ENCODE measurements at places on chromosomes 16 and 17. TPM values are rescaled to one million over a fixed set of nuclear protein-coding genes. Genes with fewer than 3 reads are reported as not detected.

GRCh38 chr16:20094157-20094556, 20.5 kb upstream of the GPR139 start:
- no peak for DNase-seq

DNA sequence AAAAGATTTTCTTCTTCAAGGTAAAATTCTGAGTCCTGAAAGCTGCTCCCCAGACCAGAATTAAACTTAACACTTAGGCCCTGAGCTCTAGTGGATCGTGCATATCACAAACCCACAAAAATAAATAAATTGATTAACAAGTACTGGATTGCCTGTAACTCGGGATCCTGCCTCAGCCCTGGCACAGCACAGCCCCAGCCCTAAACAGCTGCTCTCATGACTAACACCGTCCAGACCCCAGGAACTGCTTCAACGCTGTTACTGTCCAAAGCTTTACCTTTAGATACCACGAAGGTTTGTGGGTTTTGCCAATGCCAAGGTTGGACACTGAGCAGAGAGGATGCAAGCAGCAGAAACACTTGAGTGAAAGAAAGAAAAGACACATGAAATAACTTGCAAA, 172.5 kb downstream of the COPRS start:
- DNase-seq = no peak

DNA sequence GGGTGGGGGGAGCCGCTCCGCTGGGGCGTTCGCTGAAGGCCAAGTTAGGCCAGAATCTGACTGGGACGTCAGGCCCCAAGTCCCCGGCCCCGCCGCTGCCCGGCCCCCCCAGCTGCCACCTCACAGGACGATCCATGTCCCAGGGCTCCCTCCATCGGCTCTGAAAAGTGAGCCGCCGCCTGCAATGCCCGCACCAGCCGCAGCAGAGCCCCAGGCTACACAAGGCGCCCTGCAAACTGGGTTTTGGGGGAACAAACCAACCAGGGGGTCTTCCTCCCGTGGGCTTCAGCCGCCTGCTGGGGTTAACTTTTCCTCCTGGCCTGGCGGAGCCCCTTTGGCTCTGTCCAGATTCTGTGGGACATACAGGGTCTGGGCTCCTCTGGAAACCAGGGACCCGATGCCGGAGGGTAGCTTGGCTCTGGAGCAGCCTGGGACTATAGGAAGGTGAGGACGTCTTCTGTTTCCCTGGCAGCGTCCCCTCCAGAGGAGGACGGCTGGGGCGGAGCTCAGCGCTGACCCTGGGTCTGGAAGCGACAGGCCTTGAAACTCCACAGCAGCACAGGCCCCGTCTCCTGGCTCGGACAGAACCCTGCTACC, 835 bp downstream of the NME4 start:
- no peak for DNase-seq

DNA sequence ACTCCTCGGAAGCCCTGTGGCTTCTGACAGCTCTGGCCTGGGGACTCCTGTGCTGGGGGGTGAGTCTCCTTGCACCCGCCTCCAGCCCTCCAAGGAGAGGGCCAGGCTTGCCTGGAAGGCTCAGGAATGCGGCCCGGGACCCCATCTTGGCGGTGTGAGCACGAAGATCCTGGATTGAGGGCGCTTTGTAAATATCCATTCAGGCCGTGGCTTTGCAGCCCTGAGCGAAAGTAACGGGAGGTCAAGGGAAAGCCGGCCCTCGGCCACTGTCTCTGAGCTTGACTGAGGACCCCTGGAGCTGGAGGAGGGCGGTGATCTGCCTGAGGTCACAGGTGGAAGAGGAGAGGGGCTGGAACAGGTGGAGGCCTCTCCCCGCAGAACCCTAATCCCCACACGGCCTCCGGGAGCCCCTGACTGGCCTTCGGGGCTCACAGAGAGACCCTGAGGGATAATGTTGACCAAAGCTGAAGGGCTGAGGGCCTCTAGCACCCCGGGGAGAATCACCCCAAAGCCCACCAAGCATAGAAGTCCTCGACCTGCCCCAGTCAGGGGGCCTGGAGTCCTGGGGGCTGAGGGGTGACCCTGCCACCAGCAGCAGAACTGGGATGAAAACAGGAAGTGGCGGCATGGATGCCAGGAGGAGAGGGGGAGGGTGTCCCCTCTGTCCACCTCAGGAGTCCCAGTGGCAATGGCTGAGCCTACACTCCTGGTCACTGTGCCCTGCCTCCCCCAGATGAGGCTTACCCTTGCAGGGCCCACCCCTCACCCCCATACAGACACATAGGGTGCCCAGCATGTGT, 8.3 kb upstream of the RASD1 start:
- DNase-seq = no peak

DNA sequence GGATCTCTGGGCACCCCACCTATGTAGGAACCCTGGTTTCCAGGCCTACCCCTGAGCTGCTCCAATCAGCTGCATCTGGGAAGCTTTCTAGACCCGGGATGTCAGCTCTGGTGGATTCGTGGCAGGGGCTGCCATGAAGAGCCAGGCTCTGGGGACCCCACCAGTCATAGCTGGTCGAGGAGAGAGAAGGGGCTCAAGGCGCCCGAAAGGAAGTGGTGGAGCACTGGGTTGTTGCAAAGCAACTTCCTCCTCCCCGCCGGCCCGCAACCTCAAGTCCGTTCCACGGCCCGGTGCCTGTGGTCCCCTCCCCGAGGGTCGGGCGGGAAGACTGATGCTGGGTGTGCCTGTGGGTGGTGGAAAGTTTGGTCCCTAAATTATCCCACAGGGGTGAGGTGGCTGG, 10.2 kb downstream of the TBKBP1 start:
- DNase-seq = no peak

DNA sequence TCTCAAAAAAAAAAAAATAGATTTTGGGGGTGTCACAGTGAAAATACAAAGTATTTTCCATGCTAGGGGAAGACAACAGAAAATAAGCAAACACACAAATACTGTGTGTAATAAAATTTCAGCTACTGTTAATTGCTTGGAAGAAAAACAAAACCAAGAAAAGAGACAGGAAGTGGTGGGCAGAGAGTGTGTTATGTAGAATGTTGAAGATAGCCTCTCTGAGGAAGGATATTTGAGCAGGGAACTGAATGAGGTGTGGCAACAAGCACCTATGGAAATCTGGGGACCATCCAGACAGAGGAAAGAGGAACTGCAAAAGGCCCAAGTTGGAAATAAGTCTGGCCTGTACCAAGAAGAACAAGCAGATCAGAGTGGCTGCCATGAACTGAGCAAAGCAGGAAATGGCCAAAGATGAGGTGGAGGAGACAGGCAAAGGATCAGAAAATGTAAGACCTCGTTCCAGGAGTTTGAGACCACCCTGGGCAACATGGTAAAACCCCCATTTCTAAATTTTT, 7.8 kb upstream of the USP31 start:
- no peak for DNase-seq

DNA sequence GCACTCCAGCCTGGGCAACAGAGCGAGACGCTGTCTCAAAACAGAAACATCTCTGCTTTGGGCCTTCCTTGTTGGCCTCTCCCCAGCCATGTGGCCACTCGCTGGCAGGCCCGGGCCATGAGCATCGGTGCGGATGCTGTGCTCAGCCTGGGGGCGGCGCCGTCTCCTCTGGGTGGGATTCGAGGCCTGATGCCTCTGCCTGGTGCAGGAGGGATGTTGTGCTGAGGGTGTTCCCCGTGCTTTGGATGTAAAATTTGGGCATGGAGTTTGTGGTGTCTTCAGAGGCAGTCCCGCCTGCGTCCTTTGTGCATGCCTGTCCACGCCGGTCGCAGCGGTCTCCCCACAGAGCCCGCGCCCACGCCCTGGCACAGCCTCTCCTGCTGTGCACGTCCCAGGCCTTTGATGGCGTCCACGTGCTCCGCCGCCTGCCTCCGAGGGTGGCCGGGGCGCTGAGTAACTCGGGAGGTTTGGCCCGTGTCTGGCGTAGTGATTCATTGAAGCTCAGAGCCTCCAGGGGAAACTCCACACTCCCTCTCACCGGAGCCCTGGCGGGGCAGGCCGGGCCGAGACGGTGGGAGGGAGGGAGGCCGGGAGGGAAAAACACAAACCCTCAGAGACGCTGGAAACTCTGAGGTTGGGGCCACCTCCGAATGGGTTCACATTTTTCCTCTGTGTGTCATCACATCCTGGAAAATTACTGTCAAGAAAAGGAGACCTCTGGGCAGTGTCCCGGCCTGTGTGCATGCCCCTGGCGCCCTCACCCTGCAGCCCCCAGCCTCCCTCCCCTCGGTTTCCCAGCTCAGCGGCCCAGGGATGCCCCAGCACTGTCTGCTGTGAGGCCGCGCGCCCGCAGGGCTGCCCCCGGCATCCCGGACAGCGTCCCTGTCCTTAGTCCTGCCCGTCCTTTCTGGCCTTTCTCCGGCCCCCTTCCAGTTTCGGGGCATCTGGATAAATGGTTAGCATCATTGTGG, 19.0 kb downstream of the CENPX start:
- DNase-seq = no peak

GRCh38 chr17:48543854-48544348, 1.0 kb downstream of the HOXB2 start:
- DNase-seq = no peak

DNA sequence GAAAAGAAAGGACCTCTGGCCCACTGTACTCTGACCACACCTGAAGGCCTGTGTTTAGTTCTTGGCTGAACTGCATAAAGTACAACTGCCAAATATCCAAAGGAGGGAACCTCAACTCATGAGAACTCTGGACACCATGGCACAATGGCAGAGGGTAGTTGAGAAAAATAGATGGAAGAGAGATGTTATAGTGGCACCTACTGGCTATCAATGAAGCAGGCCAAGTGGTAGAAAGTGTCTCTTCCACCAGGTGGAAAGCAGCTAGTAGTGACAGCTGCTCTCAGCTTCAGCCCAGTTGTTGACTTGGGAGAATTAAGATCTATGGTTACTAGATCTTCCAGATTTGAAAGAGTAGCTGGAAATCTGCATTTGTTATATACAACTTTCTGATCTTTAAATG, 3.2 kb downstream of the MED31 start:
- no peak for DNase-seq

- no peak for DNase-seq
Measured at GRCh38 chr16:30006095-30006473, 4.7 kb downstream of the DOC2A start.

DNA sequence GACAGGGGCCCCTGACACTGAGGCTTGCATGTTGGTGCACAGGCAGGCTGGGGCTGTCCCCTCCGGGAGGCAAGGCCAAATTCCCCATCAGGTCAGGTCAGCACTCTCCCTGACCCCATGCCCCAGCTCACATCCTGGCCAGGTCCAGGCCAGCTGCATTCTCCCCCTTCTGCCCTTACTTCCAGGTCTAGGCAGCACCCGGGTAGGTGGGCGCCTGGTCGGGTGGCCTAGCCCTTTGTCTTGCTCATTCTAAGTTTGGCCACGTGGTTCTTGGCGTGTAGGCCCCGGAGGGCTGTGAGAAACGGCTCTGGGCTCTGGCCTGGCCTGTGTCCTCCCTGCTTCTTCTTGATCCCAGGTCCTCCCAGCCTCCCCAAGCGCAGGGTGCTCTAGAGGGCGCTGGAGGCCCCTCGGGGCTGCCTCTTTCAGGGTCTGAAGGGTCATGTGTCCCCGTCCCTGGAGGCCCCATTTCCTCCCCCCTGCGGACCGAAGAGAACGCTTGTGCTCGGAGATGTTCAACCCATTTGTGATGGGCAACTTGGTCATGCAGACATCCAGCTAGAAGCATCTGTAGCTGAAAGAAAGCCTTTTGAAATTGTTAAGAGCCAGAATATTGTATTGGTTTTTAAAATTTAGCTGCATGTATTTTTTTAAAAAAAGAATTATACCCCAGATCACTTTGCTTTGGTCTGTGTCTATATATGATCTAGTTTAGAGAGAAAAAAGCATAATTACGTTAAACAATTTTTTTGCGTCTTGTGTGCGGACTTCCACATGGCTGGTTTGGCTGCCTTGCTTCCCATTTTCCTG, 6.7 kb downstream of the BAHCC1 start:
- no peak for DNase-seq

DNA sequence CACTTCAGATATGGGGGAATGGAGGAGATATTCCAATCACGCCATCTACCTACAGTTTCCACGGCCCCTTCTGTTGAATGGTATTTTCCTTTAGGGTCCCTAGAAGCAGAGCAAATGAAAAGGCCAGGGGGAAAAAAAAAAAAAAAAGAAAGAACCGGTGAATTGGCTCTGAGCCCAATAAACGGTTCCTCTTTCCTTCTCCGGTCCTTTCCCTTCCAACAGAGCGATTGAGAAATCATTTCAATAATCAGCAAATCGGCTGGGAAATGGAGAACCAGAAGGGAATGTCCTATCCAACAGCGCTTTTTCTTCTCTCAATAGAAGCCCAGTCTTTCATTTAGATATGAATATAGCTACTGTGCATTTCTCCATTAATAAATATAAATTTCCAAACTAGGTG, 26.8 kb upstream of the HOXB13 start:
- DNase-seq = no peak

GRCh38 chr17:63464691-63465236, 12.1 kb upstream of the ACE start:
- no peak for DNase-seq

GRCh38 chr17:50816771-50817751, 18.3 kb upstream of the WFIKKN2 start:
- DNase-seq = peak; percentile 53

DNA sequence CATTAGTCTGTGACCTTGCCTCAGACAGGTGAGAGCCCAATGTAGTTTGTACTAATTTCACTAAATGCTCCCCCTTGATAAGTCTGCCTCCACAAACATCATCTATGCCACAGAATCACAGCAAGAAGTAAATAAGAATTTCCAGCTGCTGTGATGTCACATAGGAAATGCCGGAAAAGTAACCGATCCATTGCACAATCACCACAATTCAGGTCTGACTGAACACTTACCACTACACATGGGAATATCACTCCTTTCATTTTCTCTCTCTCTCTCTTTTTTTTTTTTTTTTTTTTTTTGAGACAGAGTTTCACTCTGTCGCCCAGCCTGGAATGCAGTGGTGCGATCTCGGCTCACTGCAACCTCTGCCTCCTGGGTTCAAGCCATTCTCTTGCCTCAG, 79.0 kb upstream of the CDH11 start:
- no peak for DNase-seq

DNA sequence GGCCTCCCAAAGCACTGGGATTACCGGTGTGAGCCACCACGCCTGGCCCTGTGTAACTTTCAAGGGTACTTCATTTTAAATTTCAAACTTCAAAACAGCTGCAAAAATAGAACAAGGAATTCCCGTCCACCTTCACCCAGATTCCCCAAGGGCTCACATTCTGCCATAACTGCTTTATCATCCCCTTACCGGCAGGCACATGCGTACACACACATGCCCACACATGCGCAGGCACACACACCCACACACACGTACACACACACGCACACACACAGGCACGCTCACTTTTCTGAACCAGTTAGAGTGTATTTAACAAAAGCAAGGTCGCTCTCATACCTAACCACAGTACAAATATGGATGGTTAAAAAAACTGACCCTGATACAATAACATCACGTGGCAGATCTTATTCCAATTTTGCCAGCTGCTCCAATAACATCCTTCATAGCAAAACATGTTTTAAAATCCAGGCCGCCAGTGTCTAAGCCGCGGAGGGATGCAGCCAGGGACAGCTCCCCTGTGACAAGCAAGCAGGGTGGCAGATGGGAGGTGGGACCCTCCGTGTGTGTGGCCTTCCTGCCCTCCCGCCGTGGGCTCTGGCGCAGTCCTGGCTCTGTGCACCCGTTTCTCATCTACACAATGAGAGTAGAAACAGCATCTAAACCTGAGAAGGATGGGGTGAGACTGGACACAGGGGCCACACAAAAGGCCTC, 23.1 kb downstream of the PDIA2 start:
- DNase-seq = no peak

CBFA2T3 gene
- total RNA-seq = 0.80 TPM

TMEM235 gene
- not detected for total RNA-seq

ARHGAP23 gene
- not detected for total RNA-seq

TNFRSF17 gene
- total RNA-seq = not detected

SDR42E1 gene
- total RNA-seq = 4.5 TPM

MGAT5B gene
- total RNA-seq = 0.28 TPM

TEDC2 gene
- 0.17 TPM for total RNA-seq
